Neural crest cell (in vitro differentiated cells): ENCODE measurements at places on chromosomes 12 and 14.

GRCh38 chr12:63917864-63918799, 73.6 kb downstream of the SRGAP1 start:
- no peak for DNase-seq

GRCh38 chr14:85316701-85317410, 213.1 kb upstream of the FLRT2 start:
- DNase-seq, result no peak

- no peak for DNase-seq
These were observed 51.4 kb downstream of the FBXW8 start for GRCh38 chr12:116962197-116962596.

- no peak for DNase-seq
These were observed 1.8 kb upstream of the ZNF839 start for GRCh38 chr14:102317564-102318248.

- DNase-seq, result no peak
These were observed 6.7 kb upstream of the SLC6A15 start for GRCh38 chr12:84919271-84919670.

DNA sequence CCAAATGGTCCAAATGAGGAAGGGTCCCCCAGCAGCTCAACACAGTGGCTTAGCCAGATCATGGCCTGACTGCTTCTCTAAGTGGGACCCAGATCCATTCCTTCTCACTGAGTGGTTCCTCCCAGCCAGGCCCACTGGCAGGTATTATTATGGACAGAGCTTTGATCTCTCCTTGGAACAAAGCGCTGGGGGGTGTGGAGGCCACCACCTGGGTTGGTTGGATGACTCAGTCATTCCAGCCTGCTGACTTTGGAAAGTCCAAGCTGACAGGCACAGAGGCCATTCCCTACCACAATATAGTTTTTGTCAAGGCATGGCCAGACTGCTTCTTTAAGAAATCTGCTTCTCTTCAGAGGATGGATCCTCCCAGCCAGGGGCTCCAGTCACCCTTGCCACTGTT, 341.1 kb downstream of the BTG1 start:
- DNase-seq, result no peak

GRCh38 chr12:92593734-92594402, 108.9 kb upstream of the PLEKHG7 start:
- DNase-seq, result no peak

DNA sequence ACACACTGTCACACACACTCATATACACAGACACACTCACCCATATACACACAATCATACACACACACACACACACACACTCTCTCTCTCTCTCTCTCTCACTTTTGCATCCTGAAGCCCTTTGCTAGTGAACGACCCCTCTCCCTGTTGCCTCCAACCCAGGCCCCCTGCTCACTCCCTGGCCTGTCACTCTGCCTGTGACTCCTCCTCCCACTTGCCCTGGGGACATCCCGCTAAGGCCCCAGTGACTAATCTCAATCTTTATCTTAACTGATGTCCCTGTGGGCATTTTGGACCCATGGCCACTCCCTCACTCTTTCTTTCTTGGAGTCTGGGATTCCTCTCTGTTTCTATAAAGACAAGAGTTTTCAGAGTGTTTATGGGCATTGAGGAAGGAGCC, 10.9 kb upstream of the DLK1 start:
- DNase-seq, result no peak

DNA sequence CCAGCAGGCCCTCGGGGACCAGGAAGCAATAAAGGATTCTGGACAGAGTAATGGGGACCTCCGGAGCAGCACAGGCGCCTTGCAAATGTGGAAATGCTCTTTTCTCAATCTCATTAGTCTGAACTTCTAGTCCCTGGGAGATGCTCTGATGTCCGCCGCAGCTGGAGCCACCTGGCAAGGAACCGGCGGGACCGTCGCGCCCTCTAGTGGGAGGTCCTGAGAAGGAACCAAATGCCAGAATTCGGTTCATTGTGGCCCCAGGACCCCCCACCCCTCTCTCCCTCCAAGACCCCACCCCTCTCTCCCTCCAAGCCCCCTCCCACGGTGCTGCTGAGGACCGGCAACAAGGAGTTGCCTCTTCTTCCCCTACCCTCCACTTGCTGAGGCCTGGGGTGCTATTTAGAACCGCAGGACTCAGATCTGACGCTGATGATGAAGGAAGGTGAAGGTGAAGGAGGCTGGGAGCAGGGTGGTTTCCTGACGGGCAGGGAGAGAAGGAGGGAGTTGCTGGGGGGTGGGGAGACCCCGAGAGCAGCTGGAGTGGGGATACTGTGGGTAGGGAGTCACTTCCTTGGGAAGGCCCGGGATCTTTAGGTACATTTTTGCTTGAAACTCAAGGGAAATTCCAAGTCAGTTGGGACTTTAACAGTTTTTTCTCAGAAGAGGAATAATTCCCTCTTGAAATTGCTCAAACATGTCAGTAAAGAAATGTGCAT, 42.5 kb downstream of the SMIM41 start:
- peak; percentile 71 for DNase-seq

DNA sequence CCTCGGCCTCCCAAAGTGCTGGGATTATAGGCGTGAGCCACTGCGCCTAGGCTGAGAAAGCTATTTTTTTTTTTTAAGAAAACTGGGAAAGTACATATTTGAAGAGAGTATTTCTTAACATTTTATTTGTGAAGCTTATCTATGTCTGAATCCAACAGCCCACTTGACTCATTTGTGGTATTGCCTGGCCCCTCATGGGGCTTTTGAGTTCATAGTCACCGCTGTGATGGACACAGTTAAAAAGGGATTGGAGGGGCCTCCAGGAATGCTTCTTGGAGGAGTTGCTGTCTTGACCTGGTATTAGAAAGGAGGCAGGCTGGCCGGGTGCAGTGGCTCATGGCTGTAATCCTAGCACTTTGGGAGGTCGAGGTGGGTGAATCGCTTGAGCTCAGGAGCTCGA, 26.5 kb downstream of the BCL7A start:
- DNase-seq, result no peak
